ENCODE measurements at places on chromosomes 2 and 18.
A peak's percentile ranks its signal among the peaks of the same experiment; 100 is the strongest.

- DNase-seq = no peak
These were observed 25.5 kb downstream of the ZNF521 start for GRCh38 chr18:25326361-25326952.

DNA sequence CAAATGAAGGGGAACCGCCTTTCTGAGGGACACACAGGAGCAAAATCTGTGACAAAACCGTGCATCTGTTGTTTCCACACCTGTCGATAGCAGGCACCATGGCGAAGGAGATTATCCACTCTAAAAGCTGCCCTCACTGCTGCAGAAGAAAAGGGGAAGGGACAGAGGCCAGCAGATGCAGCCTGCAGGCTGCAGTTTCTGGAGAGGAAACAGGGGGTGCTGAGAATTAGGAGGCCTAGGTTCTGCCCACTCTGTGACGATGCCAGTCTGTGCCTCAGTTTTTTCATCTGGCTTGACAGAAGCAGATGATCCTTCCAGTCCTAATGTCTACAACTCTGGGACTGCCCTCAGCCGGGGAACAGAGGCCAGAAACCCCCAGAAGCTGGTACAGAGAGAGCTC is 17.7 kb downstream of the PAX8 start:
- no peak for DNase-seq

DNA sequence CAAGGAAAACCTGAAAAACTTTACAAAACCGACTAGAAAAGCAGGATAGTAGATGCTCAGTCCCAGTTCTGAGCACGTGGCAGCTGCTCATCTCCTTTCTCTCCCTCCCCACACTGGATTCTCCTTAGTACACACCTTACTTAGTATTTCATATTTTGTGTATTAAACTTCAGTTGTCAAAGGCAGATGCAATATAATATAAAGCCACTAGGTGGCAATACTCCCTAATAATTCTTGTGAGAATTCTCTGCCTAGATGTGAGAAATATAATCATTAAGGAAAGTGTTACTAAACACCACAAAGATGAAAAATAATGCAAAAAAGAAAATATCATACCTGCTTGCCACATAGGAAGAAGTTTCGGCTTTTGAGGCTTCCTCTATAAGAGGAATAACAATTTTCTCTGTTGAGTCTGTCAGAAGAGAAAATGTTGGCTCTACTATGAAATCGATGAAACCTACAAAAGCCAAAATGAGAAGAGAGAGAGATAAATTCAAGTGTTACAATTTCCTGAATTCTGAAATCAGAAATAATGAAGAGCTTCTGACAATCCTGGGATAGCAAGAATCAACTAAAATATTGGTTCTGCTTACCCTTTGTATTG is 200.6 kb downstream of the PPP1R1C start:
- no peak for DNase-seq

GRCh38 chr18:47492691-47493090 is 241.2 kb upstream of the SKOR2 start:
- no peak for DNase-seq

- DNase-seq = no peak
These were observed 2.4 kb downstream of the ERBB4 start for GRCh38 chr2:212535996-212536816.

- DNase-seq = no peak
These were observed 1467.8 kb downstream of the DPP10 start for GRCh38 chr2:115910270-115910669.

DNA sequence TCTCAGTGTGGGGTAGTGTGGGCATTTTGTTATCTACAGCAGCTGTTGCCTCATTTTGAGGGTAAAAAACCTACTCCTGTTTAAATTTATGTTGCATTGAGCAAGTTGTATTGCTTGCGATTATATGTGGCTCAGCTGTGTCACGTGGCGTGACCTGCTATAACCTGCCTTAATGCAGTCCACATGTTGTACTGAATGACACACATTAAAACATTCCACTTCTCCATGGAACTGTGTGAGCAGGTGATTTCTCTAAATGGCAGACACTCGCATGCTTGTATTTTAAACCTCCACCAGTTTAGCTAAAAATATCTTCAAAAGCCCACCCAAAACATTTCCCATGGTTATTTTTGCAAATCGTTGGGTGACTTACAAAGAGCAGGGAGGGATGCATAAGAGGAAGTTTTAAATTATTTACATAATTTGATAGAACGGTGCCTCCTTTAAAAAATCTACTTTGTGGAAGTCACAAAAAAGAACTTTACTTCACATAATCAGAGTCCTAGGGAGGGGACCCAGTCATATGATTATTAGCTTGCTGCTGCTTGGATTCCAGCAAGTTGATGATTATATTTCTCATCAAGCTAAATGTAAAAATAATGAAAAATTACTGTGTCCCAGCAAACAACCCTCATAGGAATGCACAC is 163.3 kb upstream of the ZEB2 start:
- DNase-seq = no peak

GRCh38 chr2:190468814-190469569 is 60.8 kb downstream of the MFSD6 start:
- no peak for DNase-seq

GRCh38 chr2:59389240-59389639 is 1148.1 kb upstream of the FANCL start:
- no peak for DNase-seq

- DNase-seq = no peak
These were observed 78.4 kb downstream of the PXDN start for GRCh38 chr2:1665761-1666505.

DNA sequence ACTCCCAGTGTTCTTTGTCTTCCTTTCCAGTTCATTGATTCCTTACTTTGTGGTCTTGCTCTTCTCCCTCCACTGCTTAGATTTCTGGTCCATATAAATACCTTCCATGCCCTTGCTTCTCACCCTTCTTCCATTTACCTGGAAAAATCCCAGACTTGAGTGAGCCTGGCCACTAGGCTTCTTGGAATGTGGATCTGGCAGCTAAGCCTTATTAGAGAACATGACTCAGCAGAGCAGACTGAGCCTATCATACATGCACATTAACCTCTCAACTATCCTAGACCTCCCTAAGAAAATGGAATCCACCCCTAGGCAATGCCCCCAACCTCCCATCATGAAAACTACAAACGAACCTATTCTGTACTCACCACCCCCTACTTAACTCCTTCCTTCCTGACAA is 127.7 kb downstream of the RHBDD1 start:
- no peak for DNase-seq

- DNase-seq = no peak
These were observed 133.7 kb upstream of the ZFP36L2 start for GRCh38 chr2:43360137-43360536.

- DNase-seq = no peak
These were observed 15.5 kb upstream of the ECEL1 start for GRCh38 chr2:232502911-232503808.

- DNase-seq = no peak
These were observed at the start of gene SERPINB2 for GRCh38 chr18:63887424-63887823. SERPINB2 (plus strand) TSS chr18:63887705; CDS start chr18:63891445, 3,740 bp downstream.

- DNase-seq = no peak
These were observed 2.8 kb downstream of the TMEM150A start for GRCh38 chr2:85599468-85600234.

DNA sequence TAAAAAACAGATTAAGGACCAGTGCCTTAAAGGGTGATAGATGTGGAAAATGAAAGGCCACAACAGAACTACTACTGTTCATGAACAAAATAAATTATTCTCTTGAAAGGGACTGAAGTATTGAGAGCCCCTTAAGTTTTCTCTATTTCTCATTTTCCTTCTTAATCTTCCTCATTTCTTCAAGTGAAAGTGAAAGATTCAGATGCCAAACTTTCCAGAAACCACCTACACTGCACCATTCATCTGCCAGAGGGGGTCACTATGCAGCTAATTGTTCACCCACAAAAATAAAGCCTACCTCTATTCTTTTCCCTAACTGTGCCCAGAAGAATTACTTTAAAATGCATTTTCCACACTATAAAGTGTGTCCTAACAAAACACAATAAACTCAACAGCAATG is 140.1 kb downstream of the NR4A2 start:
- no peak for DNase-seq

DNA sequence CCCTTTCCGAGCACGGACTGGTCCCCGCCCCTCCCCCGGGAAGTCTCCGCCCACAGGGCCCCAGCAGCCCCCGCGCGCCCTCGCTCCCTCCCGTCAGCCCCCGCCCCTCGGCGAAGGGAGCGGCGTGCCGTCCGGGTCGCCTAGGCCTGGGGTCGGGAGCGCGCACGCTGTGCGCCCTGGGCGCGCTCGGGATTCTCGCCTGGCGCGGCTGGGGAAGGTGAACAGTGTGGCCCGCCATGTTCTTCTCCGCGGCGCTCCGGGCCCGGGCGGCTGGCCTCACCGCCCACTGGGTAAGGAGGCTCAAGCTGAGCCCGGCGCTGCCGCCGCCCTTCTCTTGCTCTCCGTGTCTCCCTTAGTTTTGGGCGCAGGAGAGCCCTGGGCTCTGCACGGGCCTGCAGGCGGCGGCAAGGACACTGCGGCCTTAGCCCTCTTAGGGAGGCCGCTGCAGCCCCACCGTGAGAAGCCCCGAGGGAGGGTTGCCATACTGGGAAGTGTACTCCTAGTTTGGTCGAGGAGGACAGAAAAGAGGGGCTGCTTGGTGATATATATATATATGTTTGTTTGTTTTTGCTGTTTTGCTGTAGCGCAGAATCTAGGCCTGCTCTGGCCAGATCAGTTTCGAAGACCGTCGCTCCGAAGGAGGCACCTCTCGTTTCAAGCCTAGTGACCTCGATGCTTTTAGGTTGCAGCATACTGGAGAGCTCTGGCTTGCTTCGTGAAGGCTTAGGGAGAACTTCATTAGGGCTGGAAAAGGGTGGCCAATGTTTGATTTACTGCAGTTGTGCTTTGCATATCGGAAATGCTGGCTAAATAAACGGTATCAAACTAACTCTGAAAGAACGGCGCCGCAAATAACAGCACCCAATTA is at the start of gene NDUFV2:
Gene NDUFV2, plus strand, starts transcription at position 192 of the 868 bp plus-strand sequence. Its CDS starts 45 bp downstream, at position 237.
- peak; percentile 98 for DNase-seq

GRCh38 chr2:106789185-106789584 is 96.8 kb downstream of the ST6GAL2 start:
- DNase-seq = no peak

Data from stimulated activated CD4-positive, alpha-beta T cell treated with anti-CD3 and anti-CD28 coated beads, TNF-alpha, amount 100 ng/mL, for 24 hours (primary cell).